Stimulated activated CD8-positive, alpha-beta memory T cell treated with anti-CD3 and anti-CD28 coated beads, Interleukin-4, amount 100 ng/mL, for 48 hours (primary cell): ENCODE measurements at places on chromosomes 2 and 18.
A peak's percentile ranks its signal among the peaks of the same experiment; 100 is the strongest.

DNA sequence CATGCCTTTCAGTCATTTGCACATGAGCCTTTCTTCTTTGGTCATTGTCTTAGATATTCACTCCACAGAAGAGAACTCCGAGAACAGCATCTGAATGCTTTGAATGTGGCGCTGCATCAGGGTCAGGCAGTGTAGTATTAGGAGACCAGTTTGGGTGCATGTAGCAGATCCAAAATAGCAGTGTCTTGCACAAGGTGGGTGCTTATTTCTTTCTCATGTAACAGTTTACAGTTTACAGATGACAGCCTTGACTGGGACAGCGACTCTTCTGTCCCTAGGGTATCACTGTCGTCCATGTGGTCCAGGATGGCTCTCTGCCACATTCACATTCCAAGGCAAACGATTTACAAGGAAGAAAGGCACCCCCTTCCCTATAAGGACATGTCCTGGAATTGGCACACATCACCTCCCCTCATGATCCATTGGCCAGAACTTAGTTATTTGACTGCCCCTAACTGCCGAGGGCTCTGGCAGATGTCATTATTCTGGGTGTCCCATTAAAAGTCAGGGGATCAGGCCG is 101.0 kb downstream of the STPG4 start:
- DNase-seq, result no peak

DNA sequence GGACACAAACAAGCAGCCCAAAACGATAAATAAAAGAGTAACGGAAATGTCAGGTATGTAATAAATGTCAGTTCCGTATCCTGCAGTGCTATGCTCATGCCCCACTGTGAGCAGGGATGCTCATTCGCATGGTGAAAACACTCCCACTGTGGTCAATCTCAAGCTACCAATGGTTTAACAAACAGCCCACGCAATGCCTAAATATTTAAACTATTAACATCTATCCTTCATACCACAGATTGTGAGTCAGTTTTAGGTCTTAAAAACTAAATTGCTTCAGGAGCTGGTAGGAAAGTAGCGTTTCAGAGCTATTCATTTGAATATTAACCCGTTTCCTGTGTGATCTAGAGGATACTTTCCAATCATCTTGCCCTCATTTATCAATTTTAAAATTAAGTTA is 207.4 kb downstream of the TCF4 start:
- no peak for DNase-seq

GRCh38 chr2:172455121-172455515 is 27.7 kb downstream of the ITGA6 start:
- DNase-seq, result no peak

- no peak for DNase-seq
Observed at GRCh38 chr2:143175438-143175837, 46.2 kb downstream of the ARHGAP15 start.

DNA sequence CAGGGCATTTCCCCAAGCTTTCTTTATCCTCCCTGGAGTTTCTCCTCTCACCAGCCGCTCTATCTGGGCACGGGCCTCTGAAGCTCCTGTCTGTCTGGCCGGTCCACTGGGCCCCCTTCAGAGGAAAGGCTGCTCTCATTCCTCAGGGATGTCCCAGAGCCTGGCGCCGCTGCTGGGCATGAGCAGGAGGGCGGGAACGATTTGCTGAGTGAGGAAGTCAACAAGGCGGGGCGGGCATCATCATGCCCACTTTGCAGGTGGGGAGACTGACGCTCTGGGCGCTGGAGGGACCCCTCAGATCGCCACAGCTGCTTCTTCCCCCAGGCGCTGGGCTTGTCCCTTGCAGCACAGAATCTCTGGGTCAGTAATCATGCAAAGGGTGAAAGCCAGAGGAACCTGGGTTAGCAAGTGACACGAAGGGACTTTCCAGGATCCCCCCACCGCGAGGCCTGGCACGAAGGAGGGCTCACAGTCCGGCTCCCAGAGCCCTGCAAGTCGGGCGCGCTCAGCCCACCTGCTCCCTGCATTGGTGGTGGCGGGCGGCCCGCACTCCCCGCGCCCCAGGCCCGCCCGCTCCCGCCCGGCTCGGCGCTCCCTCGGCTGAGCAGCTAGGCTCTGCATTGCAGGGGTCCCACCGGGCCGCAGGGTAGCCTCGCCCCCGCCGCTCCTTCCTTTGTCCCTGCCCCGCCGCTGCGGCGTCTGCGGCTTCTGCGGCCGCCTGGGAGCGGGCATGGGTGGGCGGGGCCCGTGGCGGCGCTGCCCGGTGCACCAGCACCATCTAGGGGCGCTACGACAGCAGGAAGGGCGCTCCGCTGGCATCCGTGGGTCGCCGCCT is 157.8 kb downstream of the CYRIA start:
- DNase-seq, result peak; percentile 30
